Memory B cell (primary cell): ENCODE measurements at places on chromosomes 7 and 10.
A peak's percentile ranks its signal among the peaks of the same experiment; 100 is the strongest.

DNA sequence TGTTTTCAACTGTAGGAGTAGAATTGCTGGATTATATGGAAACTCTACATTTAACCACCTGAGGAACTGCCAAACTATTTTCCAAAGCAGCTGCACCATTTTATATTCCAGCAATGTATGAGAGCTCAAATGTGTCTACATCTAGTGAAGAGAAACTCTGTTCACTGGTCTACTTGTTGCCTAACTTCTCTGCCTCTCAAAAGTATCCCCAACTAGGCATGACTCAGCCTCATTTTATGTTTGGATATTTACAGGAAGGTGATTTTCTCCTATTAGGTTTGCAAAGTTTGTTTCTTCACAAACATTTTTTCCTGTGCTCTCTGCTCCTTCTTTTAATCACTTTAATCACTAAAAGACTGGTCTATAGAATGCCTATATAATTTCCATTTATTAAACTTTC, 37.1 kb upstream of the SRI start:
- H3K4me3 ChIP-seq: no peak overlapping the region
- no peak overlapping the region for H3K27ac ChIP-seq
- H3K36me3 ChIP-seq: no peaks in the 10 kb centered on the region

DNA sequence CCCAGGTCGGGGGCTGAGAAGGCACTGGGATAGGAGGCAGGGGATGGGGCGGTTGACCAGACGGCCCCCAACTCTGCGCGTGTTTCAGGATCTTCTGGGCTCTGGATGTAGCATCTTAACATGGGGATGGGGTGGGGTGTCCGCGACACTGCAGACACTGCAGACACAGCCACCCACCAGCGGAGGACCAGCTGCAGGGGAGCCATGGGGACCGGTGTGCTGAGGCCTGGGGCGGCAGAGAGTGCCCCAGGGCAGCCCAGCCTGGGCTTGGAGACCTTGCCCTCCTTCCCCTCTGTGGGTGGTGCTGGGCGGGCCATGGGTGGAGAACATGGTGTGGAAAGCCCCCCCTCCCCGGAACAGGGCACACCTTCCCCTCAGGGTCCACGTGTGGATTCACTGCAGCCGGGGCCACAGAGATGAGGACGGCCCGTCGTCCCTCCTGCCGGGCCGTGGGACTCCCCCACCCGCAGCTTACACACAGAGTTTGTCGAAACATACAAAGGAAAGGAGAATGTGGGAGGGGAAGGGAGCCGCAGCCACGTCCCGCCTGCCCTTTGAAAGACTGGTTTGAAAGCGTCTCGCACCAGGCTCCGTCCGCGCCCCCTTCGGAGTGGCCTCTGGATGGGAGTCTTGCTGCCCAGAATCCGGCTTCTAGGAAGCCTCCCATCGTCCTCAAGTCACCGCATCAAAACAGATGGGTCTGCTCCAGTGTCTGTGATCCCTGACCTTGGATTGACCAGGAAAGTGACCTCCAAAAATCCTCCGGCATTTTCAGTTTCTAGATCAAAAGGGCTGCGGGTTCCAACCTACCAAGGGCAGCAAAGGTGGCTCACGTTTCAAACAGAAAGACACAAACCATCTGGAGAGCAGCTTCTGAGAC, 91.5 kb upstream of the TCERG1L start:
- peaks cover 2% of the 10 kb centered on the region for H3K27me3 ChIP-seq
- H3K36me3 ChIP-seq: no peaks in the 10 kb centered on the region
- DNase-seq: no peak
- no peak overlapping the region for H3K27ac ChIP-seq

- no peaks in the 10 kb centered on the region for H3K4me1 ChIP-seq
- no peak overlapping the region for H3K27ac ChIP-seq
- H3K27me3 ChIP-seq: no peaks in the 10 kb centered on the region
- H3K4me3 ChIP-seq: no peak overlapping the region
- H3K36me3 ChIP-seq: peaks cover 6% of the 10 kb centered on the region
Measured at GRCh38 chr7:105602325-105603305, 21.3 kb upstream of the EFCAB10 start.

- H3K4me1 ChIP-seq: no peaks in the 10 kb centered on the region
- H3K27ac ChIP-seq: no peak overlapping the region
- no peaks in the 10 kb centered on the region for H3K36me3 ChIP-seq
- no peak overlapping the region for H3K4me3 ChIP-seq
- H3K27me3 ChIP-seq: no peaks in the 10 kb centered on the region
- no peak for DNase-seq
Measured at GRCh38 chr7:96870934-96871333, 134.4 kb upstream of the DLX6 start.

DNA sequence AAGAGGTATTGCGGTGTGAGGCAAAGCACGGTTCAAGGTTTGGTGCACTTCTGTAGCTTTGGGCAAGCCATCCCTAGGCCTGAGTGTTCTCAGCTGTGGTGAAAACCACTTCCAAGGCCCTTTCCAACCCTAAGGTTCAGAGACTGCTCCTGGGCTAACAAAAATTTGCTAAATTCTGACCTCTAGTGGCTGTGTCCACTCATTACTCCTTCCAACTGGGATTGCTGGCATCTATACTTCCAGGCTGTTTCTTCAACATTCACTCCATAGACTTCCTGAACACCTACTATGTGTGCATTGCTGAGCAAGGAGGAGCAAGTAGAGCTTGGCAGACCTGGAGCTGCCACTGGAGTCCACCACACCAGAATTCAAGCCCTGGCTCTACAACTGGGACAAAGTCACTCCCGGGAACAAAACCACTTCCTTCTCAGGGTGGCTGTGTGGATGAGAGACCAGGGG, 29.3 kb upstream of the SH3PXD2A start:
- no peak overlapping the region for H3K4me3 ChIP-seq
- no peak overlapping the region for H3K27ac ChIP-seq
- peak; percentile 33 for DNase-seq
- peaks cover 2% of the 10 kb centered on the region for H3K4me1 ChIP-seq
- H3K27me3 ChIP-seq: no peaks in the 10 kb centered on the region
- H3K36me3 ChIP-seq: peaks cover 38% of the 10 kb centered on the region

GRCh38 chr7:73560109-73560835, 2.8 kb upstream of the BCL7B start:
- H3K4me1 ChIP-seq: peaks cover 16% of the 10 kb centered on the region
- no peaks in the 10 kb centered on the region for H3K36me3 ChIP-seq
- no peak overlapping the region for H3K4me3 ChIP-seq
- no peak overlapping the region for H3K27ac ChIP-seq
- peaks cover 2% of the 10 kb centered on the region for H3K27me3 ChIP-seq
- DNase-seq: no peak

DNA sequence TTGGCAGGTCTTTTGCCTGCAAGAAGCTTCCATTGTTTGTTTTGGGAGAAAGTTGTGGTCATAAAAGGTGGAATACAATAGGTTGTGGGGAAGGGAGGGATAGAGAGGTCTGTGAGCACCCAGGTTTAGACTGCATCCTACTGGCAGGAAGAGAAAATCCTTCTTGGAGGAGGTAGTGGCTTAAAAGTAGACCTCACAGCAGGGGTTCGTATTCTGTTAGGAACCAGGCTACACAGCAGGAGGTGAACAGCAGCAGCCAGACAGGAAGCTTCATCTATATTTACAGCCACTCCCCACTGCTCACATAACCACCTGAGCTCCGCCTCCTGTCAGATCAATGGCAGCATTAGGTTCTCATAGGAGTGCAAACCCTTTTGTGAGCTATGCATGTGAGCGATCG, 245.3 kb downstream of the NSUN6 start:
- H3K27ac ChIP-seq: no peak overlapping the region
- no peak for DNase-seq
- no peaks in the 10 kb centered on the region for H3K36me3 ChIP-seq
- no peaks in the 10 kb centered on the region for H3K4me1 ChIP-seq

- H3K4me1 ChIP-seq: no peaks in the 10 kb centered on the region
- H3K27ac ChIP-seq: no peak overlapping the region
- no peak for DNase-seq
- no peak overlapping the region for H3K4me3 ChIP-seq
Measured at GRCh38 chr7:157495594-157495993, 158.8 kb downstream of the DNAJB6 start.

- DNase-seq: no peak
- no peak overlapping the region for H3K4me3 ChIP-seq
- H3K36me3 ChIP-seq: peaks cover 8% of the 10 kb centered on the region
- no peak overlapping the region for H3K27ac ChIP-seq
Measured at GRCh38 chr10:96460316-96460715, 53.4 kb downstream of the TLL2 start.

DNA sequence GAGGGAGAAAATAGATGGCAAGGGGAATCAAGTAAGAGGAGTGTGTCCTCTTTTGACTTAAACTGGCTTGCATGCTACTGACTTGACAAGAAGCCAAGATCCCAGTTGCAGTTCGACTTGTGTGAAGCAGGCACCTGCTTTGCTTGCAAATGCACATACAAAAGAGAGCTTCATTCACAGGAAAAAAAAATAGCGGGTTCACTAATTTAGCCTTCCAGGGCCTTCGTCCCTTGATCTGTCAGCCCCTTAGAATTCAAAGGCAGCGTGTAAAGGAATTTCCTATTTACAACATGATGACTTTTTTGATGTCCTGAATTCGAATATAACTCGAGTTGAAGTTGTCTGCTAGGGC, 192.1 kb downstream of the CELF2 start:
- peak overlapping the region; percentile 96 for H3K27ac ChIP-seq
- peaks cover 71% of the 10 kb centered on the region for H3K4me1 ChIP-seq
- H3K36me3 ChIP-seq: peaks cover 29% of the 10 kb centered on the region

- H3K4me3 ChIP-seq: peak overlapping the region; percentile 91
- peaks cover 3% of the 10 kb centered on the region for H3K36me3 ChIP-seq
- H3K4me1 ChIP-seq: peaks cover 15% of the 10 kb centered on the region
- no peaks in the 10 kb centered on the region for H3K27me3 ChIP-seq
Measured at GRCh38 chr7:87934699-87935383, 790 bp downstream of the ADAM22 start.

- H3K27me3 ChIP-seq: peaks cover 10% of the 10 kb centered on the region
- H3K4me3 ChIP-seq: no peak overlapping the region
- H3K4me1 ChIP-seq: peaks cover 4% of the 10 kb centered on the region
- no peak for DNase-seq
- no peak overlapping the region for H3K27ac ChIP-seq
Measured at GRCh38 chr7:36185092-36185491, 32.0 kb downstream of the EEPD1 start.

- H3K27me3 ChIP-seq: no peaks in the 10 kb centered on the region
- peak overlapping the region; percentile 99 for H3K4me3 ChIP-seq
- H3K27ac ChIP-seq: peak overlapping the region; percentile 95
- DNase-seq: no peak
- peaks cover 25% of the 10 kb centered on the region for H3K4me1 ChIP-seq
Measured at GRCh38 chr7:135210888-135211178, 493 bp downstream of the WDR91 start.

GRCh38 chr10:7350541-7351195, 60.2 kb downstream of the SFMBT2 start:
- H3K27me3 ChIP-seq: no peaks in the 10 kb centered on the region
- DNase-seq: no peak
- H3K4me1 ChIP-seq: no peaks in the 10 kb centered on the region
- H3K4me3 ChIP-seq: no peak overlapping the region
- H3K36me3 ChIP-seq: peaks cover 16% of the 10 kb centered on the region

DNA sequence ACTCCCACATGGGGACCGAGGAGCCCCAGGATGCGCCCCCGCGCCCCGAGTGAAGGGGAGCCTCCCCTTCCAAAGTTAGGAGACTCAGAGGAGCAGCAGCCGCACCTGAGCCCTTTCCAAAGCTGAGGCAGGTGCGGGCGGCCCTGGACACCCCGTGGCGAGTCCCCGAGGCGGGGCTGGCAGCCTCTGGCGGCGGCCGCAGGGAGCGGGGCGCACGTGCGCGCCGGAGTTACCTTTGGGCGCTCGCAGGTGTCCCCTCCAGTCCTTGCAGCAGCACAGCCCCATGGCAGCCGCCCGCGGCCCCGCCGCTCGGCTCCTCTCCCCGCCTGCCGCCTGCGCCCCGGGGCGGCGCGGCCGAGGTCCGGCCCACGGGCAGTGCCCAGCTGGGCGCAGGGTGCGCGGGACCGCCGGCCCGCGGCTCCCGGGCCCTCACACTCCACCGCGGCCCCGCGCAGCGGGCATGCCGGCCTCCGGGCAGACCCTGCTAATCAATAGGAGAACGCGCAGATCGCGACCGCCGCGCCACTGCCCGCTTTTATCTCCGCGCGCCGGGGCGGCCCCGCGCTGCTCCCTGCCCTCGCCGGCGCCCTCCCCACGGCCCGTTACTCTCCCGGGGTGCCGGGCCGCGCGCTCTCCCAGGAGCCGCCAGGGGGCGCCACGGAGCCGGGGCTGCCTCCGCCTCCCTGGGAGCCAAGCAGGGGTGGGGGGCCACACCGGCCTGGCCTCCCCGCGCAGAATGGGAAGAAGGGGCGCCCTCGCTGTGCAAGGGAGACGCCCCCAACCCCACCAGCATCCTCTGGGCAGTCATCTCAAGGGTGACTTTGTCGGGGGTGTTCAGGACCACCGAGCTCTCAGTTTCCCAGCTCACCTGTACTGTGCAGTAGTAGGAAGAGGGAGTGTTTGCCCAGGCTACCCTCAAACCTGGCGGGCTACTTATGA, 80.8 kb downstream of the ARHGAP22 start:
- no peak overlapping the region for H3K27ac ChIP-seq
- peak overlapping the region; percentile 17 for H3K4me3 ChIP-seq
- no peaks in the 10 kb centered on the region for H3K36me3 ChIP-seq
- peaks cover 5% of the 10 kb centered on the region for H3K4me1 ChIP-seq

DNA sequence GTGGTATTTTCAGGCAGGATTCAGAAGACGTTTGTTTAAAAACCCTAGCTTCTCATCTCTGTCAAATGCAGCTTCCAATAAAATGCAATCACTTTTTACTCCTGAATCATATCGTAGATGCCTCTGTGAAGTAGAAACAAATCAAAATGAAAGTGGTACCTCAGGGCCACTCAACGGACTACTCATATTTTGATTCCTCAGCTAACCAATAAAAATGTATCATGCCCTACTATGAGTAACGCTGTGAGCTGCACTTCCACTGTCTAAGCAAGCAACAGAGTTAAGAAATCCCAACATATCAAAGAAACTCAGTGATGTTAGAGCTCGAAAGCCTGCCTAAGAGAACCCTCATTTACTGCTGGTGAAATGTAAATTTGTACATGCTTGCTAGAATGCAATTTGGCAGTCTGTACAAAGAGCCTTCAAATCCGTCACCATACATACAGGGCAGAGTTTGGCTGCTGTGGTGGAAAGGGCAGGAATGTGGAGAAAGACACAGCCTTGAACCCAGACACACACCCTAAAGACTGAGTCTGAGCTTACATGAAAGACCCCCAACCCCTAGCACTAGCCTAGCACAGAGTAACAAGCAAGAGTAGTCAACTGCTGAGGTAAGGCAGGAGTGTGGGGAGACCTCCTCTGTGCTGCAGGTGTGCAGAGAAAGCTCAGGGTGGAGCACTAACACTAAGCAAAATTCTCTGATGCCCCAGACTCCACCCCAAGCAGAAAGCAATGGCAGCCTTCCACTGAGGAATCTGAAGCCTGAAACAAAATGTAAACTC, 151.5 kb downstream of the ANK3 start:
- H3K36me3 ChIP-seq: peaks cover 2% of the 10 kb centered on the region
- peak overlapping the region; percentile 65 for H3K4me3 ChIP-seq
- DNase-seq: peak; percentile 20
- peaks cover 43% of the 10 kb centered on the region for H3K4me1 ChIP-seq

- H3K27me3 ChIP-seq: peaks cover 4% of the 10 kb centered on the region
- peaks cover 2% of the 10 kb centered on the region for H3K4me1 ChIP-seq
- H3K27ac ChIP-seq: no peak overlapping the region
- no peak overlapping the region for H3K4me3 ChIP-seq
- no peak for DNase-seq
- H3K36me3 ChIP-seq: no peaks in the 10 kb centered on the region
Measured at GRCh38 chr10:79460687-79461086, 15.3 kb upstream of the ZCCHC24 start.

GRCh38 chr10:77647543-77648293, 10.1 kb upstream of the KCNMA1 start:
- H3K27ac ChIP-seq: no peak overlapping the region
- H3K27me3 ChIP-seq: peaks cover 6% of the 10 kb centered on the region
- no peaks in the 10 kb centered on the region for H3K36me3 ChIP-seq

GRCh38 chr7:107359520-107360316, 110.1 kb upstream of the GPR22 start:
- DNase-seq: no peak
- H3K36me3 ChIP-seq: peaks cover 47% of the 10 kb centered on the region
- H3K27ac ChIP-seq: no peak overlapping the region
- H3K27me3 ChIP-seq: no peaks in the 10 kb centered on the region
- peaks cover 2% of the 10 kb centered on the region for H3K4me1 ChIP-seq
